Activated CD4-positive, alpha-beta T cell treated with anti-CD3 and anti-CD28 coated beads, Interleukin-2, Interleukin-4, amounts not matched to agents 100 ng/mL and 50 ng/mL, durations not matched to agents 16 hours and 8 hours (primary cell): ENCODE measurements at places on chromosomes 5 and 9.

DNA sequence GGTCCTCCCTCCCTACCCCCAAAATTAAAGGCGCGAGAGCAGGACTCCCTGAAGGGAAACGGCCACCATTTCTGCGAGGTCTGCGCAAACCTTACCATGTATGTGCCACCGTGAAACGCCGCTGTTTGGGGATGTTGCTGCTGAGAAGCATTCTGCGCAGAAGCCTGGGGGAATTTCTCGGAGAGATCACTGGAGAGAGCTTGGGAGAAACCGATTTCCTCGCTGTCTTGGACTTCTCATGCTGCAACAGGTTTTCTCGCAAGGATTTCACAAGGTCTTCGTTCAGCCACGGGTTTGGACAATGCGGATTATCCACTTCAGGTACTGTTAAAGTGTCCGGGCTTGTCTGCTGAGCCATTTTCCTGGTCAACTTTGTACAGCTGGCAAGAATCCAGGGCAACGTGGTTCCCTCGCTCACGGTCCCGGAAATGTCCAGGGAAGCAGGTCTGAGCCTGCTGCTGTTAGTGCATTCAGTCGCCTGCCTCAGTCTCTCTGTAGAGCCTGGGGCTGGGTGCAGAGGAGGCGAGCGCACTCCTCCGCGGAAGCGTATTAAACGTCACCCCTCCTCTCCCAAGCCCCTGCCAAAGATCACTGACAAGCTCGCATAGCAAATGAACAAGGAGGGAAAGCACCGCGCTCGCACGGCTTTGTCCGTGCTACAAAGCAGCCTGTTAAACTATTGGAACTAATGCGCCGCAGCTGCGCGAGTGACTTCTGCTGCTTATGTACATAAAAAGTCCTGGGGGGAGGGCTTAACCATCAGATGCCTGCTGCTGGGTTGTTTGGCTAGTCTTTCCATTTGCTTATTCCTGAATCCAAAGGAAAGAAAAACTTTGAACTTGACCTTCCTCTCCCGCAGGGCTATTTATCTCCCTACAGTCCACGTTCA lies 125.1 kb downstream of the PDE4D start:
- DNase-seq = no peak

GRCh38 chr5:6905423-6905822 lies 192.2 kb downstream of the TENT4A start:
- DNase-seq = no peak

GRCh38 chr9:133967024-133967741 lies 24.9 kb downstream of the VAV2 start:
- DNase-seq = no peak

DNA sequence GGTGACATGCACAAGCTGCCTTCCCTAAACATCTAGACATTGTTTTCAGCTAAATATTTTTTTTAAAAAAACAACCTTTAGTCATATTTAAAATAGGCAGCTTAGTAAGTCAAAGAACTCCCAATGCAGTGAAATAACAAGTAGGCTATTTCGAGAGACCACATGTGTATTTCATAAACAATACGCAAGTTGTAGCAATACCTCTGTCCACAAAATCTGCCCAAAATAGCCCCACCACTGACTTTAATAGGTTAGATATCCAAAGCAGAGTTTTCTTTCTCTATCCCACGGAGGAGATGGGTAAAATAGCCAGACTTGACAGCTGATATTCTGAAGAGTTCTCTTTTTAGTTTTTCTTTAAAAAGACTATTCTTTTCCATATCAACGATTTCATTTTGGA lies 1.2 kb downstream of the SLC24A2 start:
- DNase-seq = no peak

DNA sequence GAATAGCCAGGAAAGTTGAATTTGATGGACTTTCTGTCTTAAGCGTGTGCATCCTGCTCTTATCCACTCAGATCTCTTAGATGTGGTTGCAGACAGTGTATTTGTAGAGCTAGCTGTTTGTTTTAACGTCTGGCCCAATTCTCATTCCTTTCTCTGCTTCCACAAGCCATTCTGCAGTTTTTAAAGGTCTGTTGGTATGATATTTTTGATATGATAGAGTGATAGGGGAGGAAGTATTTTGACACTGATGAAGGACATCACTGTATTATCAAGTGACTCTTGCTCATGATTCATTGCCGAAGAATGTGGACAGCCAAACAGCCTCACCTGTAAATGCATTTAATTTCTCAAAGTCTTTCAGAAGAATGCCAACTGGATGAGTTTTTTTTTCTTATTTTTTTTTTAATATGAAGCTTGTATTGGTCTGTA lies 4.5 kb downstream of the TJP2 start:
- DNase-seq = no peak
